ENCODE measurements at places on chromosomes 12 and 14.

- DNase-seq = no peak
Measured at GRCh38 chr12:48442179-48442847, 30.0 kb upstream of the ANP32D start.

DNA sequence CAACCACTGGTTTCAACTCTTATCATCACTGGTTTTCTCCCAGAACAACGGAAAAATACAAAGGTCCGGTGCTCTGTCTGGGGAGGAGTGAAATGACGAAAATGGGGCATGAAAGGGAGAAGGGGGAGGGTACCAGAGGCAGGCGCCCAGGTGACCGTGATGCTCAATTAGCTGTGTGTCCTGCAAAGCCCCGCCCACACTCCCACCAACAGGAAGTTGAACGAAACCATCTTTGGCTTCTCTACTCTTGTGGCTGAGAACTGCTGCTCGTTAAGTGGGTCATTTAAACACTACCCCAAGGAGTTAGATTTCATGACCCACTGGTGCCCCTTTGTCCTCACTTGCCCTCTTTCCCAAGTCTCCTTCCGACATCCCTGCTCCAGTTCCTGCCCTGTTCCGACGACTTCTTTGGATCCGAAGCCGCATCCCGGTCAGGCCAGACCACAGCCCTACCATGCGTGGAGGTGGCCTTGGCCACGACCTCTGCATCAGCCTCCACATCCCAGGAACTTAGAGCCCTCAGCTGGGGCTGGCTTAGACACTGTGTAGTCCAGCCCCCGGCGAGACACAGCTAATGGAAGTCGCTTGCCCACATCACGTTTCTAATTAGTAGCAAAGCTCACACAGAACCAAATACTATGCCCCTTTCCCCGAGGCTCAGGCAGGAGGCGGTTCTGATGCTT lies 11.4 kb upstream of the LRTM2 start:
- DNase-seq = no peak

- DNase-seq = no peak
Measured at GRCh38 chr12:27898022-27898421, 74.5 kb downstream of the PTHLH start.

DNA sequence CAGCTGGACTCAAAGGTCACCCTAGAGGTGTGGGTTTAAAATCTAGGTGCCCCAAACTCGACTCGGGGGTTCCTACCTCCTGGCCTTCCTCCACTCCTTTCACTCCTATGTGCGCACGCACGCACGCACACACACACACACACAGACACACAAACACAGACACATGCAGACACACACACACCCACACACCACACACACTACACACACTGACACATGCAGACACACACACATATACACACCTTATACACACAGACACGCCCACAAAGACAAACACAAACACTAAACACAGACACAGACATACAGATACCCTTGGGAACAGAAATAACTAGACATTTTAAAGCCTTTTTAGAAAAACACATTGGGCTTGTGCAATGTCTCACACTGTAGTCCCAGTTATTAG lies 31.8 kb downstream of the GSC start:
- DNase-seq = no peak

GRCh38 chr12:5557906-5558305 lies 126.0 kb downstream of the NTF3 start:
- no peak for DNase-seq

- no peak for DNase-seq
Measured at GRCh38 chr12:110002676-110003515, 3.7 kb downstream of the ANKRD13A start.

- DNase-seq = no peak
Measured at GRCh38 chr12:43835264-43835655, 621 bp upstream of the TMEM117 start.

GRCh38 chr14:104984056-104984894 lies 1.3 kb upstream of the CLBA1 start:
- no peak for DNase-seq

DNA sequence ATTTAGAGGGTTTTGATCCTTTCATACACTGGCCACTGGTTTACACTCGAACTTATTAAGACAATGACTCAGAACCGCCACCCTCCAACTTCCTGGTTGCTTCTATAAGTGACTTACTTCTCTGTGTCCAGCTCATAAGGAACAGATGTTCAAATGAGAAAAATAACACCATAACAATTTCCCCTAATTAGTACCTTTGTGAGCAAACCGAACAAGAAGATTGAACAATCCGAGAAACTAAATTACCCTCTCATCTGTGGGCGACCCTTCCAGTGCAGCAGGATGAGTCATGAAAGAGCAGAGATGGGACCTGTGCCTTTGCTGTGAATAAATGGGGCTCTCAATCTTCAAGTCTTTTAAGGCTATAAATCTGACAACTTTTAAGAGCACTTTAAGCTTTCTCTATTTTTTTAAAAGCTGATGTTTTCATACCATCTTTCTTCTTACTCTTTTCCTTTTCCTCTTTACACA lies 146.8 kb upstream of the RASSF8 start:
- no peak for DNase-seq

Data from NCI-H1436 treated with DMSO at 0.1 percent for 48 hours (cell line).